ENCODE measurements at places on chromosomes 12 and 14.
A peak's percentile ranks its signal among the peaks of the same experiment; 100 is the strongest.

DNA sequence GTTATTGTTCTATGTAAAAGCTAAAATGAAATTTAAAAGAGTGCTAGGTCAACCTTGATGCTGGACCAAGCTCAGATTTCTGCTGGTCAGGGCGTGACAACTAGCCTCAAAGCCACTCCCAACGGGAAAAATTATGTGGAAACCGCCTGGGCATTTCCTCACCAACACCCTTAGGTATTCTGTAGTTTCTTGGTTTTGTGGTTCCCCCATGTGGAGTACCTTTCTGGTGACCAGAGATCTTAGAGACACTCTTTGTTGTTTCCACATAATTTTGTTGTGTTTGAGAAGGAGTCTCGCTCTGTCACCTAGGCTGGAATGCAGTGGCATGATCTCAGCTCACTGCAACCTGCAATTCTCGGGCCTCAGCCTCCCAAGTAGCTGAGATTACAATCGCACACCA is 119.9 kb downstream of the DENND5B start:
- no peak overlapping the region for H3K4me3 ChIP-seq
- H3K4me1 ChIP-seq = no peaks in the 10 kb centered on the region
- DNase-seq = no peak
- peaks cover 10% of the 10 kb centered on the region for H3K36me3 ChIP-seq
- no peaks in the 10 kb centered on the region for H3K27me3 ChIP-seq

- DNase-seq = no peak
- H3K4me3 ChIP-seq = no peak overlapping the region
- peak overlapping the region; percentile 10 for H3K27ac ChIP-seq
- no peaks in the 10 kb centered on the region for H3K27me3 ChIP-seq
- H3K4me1 ChIP-seq = peaks cover 11% of the 10 kb centered on the region
- peaks cover 6% of the 10 kb centered on the region for H3K36me3 ChIP-seq
Measured at GRCh38 chr14:99420711-99421110, 59.9 kb downstream of the SETD3 start.

- DNase-seq = no peak
- H3K4me3 ChIP-seq = no peak overlapping the region
- H3K27me3 ChIP-seq = peaks cover 5% of the 10 kb centered on the region
- no peaks in the 10 kb centered on the region for H3K36me3 ChIP-seq
Measured at GRCh38 chr12:131211340-131211938, 257.7 kb downstream of the ADGRD1 start.

DNA sequence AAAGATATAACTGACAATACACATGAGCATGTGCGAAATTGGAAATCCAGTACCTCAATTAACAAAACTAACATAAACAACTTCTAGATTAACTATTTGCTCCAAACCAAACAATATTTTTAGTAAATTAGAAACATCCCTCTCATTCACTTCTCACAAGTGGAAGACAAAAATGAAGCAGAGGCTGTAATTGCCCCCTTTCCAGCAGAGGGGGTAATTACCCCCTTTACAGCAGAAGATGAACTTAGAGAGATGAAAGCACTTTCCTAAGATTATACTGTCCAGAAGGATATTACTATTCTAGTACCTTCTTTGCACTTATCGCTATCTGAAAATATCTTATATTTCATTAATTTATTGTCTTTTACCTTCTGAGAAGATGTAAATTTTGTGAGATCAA is 1025.2 kb downstream of the FSCB start:
- peaks cover 4% of the 10 kb centered on the region for H3K4me1 ChIP-seq
- H3K36me3 ChIP-seq = no peaks in the 10 kb centered on the region
- H3K27ac ChIP-seq = no peak overlapping the region

GRCh38 chr12:116027551-116027821 is 250.0 kb downstream of the MED13L start:
- peaks cover 3% of the 10 kb centered on the region for H3K36me3 ChIP-seq
- no peak overlapping the region for H3K4me3 ChIP-seq
- DNase-seq = no peak

GRCh38 chr14:63046339-63047268 is 1.3 kb upstream of the KCNH5 start:
- peak overlapping the region; percentile 83 for H3K4me3 ChIP-seq
- no peaks in the 10 kb centered on the region for H3K36me3 ChIP-seq
- H3K27ac ChIP-seq = no peak overlapping the region

DNA sequence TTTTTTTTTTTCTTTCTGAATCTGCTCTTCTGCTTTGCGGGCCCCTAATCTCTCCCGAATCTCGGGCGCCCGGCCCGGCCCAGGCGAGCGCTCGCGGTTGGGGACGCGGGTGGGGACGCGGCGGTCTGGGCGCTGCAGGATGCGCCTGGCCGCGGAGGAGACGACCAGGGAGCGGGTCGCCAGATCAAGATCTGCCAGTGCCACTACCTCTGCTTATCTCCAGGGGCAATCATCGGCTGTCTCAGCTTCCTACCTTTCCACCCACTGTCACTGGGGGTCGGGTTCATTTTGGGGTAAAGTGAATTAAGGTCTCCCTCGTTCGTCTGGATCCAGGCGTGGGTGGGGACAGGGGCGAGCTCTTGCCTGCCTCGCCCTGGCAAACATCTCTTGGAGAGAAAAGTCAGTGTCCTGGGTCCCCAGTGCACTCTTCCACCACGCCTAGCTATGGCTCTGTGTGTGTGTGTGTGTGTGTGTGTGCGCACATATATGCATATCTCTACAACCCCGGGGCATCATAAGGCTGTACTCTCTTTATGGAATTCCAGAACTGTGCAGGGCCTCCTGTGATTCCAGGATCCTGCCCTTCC is 422.3 kb downstream of the VRK1 start:
- peaks cover 12% of the 10 kb centered on the region for H3K4me1 ChIP-seq
- H3K27ac ChIP-seq = no peak overlapping the region
- DNase-seq = no peak

DNA sequence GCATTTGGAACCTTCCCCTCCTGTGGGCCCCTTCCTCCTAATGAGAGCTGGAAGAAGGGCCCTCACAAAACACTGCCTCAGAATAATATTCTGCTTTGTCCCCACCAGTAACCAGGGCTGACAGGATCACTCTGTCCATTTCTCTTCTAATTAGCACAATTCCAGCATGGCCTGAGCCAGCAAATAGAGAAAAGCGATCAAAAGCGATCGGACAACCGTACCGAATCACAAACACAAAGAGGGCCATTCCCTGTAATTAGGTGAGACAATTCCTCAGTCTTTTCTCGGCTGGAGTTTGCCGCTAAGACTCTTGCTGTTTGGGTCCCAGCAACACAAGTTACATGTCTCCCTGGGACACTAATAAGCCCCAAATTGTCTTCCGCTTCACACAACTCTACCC is 35.6 kb upstream of the VSX2 start:
- no peak overlapping the region for H3K4me3 ChIP-seq
- no peak overlapping the region for H3K27ac ChIP-seq
- peaks cover 7% of the 10 kb centered on the region for H3K36me3 ChIP-seq
- no peak for DNase-seq
- peaks cover 3% of the 10 kb centered on the region for H3K27me3 ChIP-seq

DNA sequence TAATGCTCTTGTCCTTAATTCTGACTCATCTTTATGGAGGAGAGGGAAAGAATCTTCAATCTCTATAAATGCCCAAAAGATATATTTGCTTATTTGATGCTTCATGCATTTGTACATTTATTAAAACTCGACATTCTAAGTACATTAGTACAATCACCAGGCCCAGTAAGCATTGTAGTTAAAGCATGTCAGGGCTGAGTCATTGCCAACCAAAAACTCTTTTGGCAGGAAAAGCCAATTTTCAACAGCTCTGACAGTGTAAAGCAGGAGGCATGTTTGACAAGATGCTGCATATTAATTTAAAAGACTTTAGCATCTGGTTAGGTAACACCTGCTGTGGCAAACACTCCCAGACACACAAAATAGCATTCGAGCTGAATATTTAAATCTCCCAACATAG is 290.9 kb downstream of the PPFIA2 start:
- H3K27me3 ChIP-seq = no peaks in the 10 kb centered on the region
- DNase-seq = no peak
- no peak overlapping the region for H3K4me3 ChIP-seq
- no peaks in the 10 kb centered on the region for H3K4me1 ChIP-seq
